ENCODE measurements at places on chromosomes 5 and 9. TPM values are rescaled to one million over a fixed set of nuclear protein-coding genes. Genes with fewer than 3 reads are reported as not detected.

DNA sequence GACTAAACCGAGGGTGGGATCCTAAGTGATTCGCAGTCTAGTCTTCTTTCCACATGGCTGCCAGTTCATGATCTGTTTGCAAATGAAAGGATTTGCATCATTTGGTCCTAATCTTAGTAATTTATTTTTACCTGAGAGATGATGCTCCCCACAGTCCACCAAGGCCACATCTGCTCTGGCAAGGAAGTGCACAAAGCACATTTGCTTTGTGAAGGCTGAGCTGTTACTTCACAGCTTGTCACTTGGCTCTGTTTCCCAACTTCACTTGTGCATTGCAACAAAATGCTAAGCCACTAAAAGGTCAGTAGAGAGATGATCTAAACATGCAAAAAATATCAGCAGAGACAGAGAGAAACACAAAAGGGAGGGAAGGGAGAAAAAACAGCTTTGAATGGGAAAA, 128.5 kb upstream of the VLDLR start:
- DNase-seq, result no peak

PCDHGA10 gene
- not detected for total RNA-seq

- peak; percentile 83 for DNase-seq
Observed at GRCh38 chr9:129458155-129458661, 162.7 kb downstream of the C9orf50 start.

GRCh38 chr9:21559402-21560280, 77.5 kb upstream of the IFNE start:
- peak; percentile 57 for DNase-seq

DNA sequence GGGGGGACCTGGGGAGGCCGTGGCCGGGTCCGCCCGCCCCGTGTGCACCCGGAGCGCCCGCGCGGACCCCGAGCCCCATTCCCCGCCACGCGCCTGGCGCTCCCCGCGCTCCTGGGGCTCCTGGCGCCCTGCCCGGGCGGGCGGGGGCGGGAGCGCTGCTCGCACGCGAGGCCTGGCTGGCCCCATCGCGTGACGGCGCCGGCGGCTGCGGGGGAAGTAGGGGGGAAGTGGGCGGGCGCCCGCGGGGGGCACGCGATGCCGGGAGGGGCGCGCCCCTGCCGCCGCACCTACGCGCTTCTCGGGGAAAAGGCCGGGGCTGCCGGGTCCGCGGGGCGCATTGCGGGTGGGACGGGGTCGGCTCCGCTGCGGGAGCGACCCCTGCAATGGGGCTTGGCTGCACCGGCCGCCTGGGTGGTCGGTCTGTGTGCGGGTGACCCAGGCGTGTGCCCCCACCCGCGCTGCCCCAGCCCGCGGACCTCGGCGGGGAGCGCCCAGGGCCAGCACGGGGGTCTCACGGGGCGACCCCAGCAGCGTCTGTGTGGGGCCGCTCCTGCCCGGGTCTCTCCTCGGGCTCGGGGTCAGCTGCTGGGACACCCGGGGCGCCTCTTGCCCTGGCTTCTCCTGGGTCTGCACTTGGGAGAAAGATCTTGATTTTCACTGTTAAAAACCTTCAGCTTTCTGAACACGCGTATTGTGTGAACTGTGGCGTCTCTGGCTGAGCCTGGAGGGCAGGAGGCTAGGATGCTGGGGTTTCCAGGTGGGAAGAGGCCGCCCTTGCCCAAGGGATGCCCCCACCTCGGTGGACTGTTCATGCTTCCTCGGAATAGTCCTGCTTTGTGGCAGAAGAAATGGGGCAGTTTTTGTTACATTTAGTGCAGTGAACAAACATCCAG, 52.4 kb downstream of the AHRR start:
- DNase-seq, result peak; percentile 80

GRCh38 chr5:94113-94892, 2.3 kb downstream of the PLEKHG4B start:
- no peak for DNase-seq

- DNase-seq, result no peak
Observed at GRCh38 chr5:123845356-123846100, 333.6 kb downstream of the CSNK1G3 start.

- no peak for DNase-seq
Observed at GRCh38 chr5:148690945-148691344, 36.6 kb upstream of the HTR4 start.

DNA sequence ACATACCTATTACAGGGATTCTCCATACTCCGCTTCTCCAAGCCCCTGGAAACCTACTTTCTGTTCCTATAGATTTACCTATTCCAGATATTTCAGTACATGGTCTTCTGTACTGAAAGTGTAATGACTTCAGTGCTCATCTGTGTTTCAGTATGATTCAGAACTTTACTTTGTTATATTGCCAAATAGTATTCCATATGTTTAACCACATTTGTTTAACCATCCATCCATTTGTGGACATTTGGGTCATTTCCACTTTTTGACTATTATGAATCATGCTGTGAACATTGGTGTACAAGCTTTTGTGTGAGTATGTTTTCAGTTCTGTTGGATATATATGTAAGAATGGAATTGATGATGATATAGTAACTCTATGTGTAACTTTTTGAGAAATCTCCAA, 188.9 kb downstream of the PDZD2 start:
- no peak for DNase-seq

DNA sequence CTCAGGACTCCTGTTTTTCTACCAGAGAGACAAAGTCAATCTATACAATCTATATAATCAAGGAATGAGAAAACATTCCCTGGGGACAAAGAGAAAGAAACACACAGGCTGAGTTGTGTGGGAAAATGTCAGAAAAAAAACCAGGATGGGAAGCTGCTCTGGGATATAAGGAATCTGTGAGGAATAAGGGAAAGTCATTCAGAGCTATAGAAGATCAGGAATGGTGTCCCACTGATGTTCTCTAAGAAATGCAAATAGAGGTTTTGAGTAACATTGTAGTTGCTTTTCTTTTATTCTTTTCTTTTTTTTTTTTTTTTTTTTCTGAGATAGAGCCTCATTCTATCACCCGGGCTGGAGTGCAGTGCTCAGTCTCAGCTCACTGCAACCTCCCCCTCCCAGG, 605.9 kb upstream of the KLF4 start:
- no peak for DNase-seq

DNA sequence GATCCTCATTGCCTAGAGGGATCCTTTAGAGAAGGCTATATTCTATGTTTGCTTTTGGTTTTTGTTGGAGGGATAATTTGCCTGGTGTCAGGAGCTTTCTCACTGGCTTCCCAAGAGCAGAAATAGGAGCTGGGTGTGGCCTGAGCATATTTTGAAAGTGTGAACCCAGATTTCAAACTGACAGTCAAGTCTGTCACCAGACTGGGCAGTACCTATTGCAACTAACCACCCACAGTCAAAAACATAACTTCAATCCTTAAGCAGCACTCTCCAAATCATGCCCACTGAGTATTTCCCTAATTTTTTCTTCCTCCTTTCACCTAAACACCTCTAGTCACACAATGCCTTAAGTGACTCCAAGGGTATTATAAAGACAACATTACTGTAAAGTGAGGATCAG, 278.4 kb downstream of the EBF1 start:
- no peak for DNase-seq

GRCh38 chr9:88706193-88707113, 171.5 kb downstream of the NXNL2 start:
- no peak for DNase-seq

GRCh38 chr5:20832204-20833080, 844.4 kb upstream of the CDH18 start:
- DNase-seq, result no peak

- DNase-seq, result no peak
Observed at GRCh38 chr5:171413153-171413910, 6.1 kb upstream of the FGF18 start.

GRCh38 chr5:106121972-106122605, 1548.6 kb downstream of the EFNA5 start:
- no peak for DNase-seq

- DNase-seq, result no peak
Observed at GRCh38 chr9:121797081-121797480, 145.6 kb downstream of the DAB2IP start.

DNA sequence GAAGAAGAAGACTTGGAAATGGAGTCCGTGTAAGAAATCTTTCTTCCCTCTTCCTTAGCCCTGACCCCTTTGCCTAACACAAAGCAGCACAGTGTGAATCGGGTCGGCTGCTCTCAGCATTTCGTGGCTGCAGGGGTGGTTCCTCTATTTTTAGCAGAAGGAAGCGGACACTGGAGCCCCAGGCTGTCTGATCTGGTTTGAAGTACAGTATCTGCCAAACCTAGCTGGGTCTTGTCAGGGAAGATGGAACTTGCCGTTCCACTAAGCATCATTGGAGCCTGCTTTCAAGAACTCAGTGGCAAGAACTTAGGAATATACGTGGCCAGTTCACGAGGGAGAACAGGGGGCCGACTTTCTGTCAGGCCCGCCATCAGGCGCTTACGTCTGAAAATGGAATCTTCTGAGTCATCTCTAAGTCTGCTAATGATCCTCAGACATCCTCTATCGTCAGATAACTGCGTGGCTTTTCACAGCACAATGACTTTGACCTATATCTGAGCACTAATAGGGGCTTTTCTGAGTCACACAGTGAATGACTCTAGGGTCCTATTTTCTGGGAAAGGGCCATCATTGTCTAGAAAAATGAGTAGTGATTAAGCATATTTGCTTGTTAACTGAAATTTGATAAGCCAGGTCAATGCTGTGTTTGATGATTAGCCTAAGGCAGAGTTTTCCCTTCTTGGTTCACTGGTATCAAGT, 43.3 kb upstream of the NCS1 start:
- peak; percentile 50 for DNase-seq

GRCh38 chr5:98540056-98540455, 233.4 kb upstream of the RGMB start:
- DNase-seq, result no peak

DNA sequence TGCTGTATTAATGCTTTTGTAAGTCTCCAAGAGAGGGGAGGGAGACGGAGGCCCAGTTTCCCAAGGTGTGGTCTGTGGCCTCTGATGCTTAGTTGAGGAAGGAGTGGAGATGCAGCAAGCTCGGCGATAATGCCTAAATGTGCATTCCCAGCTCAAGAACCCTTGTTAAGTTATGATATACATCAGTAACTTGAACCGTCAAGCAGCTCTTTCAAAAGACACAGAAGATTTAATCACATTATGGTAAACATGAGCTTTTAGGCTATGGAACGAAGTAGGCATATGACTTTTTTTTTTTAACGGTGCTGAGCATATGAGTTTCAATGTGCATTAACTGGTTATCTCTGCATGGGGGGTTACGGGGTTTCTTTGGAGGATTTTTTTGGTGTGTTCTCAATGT, 22.3 kb upstream of the GLE1 start:
- no peak for DNase-seq
